H54 (cell line): ENCODE measurements at places on chromosomes 7 and 10.

DNA sequence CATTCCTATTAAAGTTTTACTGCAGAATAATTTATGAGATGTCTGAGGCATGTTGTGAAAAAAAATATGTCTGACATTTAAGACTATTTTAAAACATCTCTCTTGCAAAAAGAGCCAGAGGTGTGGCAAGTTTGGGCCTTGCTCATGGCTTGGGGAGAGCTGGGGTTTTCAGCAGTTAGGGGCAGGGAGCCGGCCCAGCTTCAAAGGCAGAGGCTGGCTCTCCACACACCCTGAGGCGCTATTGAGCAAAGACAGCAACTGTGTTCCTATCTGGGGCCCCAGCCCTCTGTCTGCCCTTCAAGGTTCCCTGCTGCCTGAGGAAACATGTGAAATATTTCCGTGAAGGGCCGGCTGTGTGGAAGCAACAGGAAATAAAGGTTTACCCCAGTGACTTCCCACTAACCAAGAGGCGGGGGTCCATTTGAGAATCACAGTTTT is 94.0 kb downstream of the SORBS1 start:
- no peak for DNase-seq

DNA sequence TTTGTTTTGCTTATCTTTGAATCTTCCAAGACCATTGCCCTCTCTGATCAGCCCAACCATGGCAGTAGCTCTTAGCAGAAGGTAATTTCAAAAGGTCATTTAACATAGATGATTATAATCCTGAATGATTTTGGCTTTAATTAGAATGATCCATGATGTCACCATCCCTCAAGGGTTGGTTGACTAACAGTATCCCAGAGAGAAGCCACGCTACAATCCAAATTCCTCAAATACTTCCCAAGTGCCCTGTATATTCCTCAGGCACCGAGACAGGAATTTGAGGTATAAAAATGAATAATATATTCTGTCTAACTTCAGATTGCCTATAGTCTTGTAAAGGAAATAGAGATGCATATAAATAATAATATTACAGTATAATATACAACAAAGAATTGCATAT is 42.1 kb upstream of the TMEM196 start:
- no peak for DNase-seq

DNA sequence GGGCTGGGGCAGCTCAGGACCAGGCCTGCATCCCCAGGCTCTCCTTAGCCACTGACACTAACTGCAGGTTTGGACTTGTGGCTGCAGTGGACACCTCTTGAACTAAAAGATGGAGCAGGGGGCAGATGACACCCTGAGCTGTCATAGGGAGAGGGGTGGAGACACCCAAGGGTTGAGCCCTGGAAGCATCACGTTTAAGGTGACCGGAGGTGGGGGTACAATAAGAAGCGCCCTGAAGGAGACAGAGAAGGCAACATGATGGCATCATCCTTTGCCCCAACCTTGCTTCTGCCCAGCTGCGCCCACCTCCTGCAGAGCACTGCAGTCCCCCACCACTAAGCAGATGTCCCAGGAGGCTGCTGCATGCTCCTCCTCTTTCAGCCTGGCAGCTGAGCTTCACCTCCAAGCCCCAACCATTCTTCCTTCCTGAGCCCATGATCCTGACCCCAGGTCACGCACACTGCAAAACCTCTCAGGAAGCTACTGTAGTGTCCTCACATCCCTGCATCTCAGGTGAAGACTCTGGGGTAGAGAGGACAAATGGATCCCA is 25.5 kb downstream of the OGDHL start:
- DNase-seq: no peak

GRCh38 chr10:43249962-43250614 is 16.8 kb downstream of the RASGEF1A start:
- no peak for DNase-seq

- DNase-seq: no peak
Measured at GRCh38 chr10:49107887-49108267, 7.4 kb downstream of the VSTM4 start.

- DNase-seq: no peak
Measured at GRCh38 chr10:36281831-36282331, 639.8 kb upstream of the FZD8 start.

DNA sequence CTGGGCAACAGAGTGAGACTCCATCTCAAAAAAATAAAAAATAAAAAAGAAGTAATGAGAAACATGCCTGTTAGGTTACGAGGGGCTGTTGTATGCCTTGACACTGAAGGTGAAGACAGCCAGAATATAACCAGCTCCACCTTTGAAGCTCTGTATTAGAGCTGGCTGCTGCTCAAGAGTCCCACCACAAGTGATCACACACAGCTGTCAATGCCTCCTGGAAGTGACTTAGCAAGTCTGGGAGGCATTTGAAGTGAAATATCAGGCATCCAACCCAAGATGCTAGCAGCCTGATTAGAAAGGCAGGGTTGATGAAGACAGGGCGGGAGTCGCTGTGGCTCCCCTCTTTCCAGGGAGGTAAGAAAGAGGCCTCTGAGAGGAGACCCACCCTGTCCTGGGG is 34.1 kb upstream of the INPP5F start:
- no peak for DNase-seq

- DNase-seq: no peak
Measured at GRCh38 chr10:35728341-35728740, 86.2 kb upstream of the FZD8 start.

GRCh38 chr10:85641479-85642009 is 725.1 kb downstream of the GRID1 start:
- no peak for DNase-seq

DNA sequence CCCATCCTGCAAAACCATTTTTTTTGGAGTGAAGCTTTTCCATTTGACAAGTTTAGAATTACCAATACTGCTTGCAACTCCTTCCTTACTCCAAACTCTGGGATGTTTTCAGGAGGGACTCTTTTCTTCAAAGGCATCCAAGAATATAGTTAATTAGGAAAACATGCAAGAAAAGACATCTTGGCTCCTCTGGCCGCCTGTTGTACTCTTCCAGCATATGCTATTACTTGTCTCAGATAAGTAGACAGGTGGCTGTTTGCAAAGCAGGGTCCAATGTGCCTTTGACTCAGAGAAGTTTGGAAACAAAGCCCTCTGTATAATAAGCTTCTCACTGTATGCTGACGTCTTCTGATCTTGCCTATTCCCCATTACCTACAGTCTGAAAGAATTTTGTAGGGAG is 746.5 kb downstream of the AUTS2 start:
- no peak for DNase-seq

GRCh38 chr10:588246-589165 is 101.0 kb downstream of the DIP2C start:
- DNase-seq: no peak

- no peak for DNase-seq
Measured at GRCh38 chr10:118216020-118216419, 126.1 kb downstream of the FAM204A start.

DNA sequence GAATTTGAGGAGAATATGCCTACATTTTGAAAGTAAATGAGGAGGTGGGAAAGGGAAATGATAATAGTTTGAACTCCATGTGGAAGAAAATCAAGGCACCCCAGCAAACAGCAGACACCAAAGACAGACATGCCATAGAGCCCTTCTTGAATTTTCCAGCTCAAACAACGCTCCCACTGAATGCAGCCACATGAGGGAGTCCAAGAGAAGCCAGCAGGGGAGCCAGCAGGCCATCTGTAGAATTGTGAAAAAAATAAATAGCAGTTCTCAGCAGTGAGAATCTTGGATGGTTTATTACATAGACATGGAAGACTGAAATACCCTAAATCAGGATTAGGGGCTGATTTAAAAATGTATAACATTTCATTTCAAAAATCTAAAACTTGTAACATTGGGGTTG is 1567.3 kb upstream of the LRRTM3 start:
- no peak for DNase-seq

DNA sequence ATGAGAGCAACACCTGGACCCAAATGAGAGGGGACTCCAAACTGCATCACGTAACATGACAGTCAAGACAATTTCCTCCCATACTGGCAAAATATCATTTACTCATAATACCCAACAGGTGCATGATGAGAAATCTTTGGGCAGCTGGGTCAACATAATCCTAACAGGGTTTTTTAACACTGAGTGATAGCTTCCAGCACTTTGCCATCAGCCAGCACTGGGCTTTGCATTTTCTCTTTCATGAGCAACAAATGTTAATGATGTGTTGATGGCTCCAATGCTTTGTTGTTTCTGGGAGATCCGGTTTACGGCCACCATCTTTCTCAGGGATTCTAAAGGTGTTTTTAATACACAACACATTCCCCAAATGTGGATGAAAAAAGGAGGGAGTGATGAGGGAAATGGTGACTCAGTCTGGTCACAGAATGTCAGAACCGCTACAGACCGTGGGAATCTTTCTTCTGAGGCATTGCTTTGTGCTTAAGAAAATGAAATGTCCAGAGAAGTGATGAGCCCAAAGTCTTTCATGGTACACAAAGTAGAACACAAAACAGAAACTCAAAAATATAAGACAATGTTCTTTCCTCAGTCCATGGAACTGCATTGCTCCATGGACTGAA is 705.7 kb upstream of the IGFBP3 start:
- no peak for DNase-seq

DNA sequence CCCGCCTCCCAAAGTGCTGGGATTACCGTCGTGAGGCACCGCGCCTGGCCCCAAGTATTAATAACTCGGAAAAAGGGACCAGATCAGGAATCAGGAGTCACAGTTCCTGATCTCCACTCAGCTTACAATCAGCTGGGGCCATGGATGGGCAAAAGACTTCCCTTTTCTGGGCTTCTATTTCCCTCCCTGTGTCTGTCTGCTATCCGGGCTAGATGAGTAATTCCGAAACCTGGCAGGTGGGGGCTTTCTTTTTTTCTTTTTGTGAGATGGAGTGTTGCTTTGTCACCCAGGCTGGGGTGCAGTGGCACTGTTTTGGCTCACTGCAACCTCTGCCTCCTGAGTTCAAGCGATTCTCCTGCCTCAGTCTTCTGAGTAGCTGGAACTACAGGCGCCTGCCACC is 11.6 kb downstream of the RPS24 start:
- no peak for DNase-seq
